Activated CD4-positive, alpha-beta T cell treated with anti-CD3 and anti-CD28 coated beads, Interleukin-2, amount 50 U/mL, for 16 hours (primary cell): ENCODE measurements at places on chromosomes 7 and 10.

DNA sequence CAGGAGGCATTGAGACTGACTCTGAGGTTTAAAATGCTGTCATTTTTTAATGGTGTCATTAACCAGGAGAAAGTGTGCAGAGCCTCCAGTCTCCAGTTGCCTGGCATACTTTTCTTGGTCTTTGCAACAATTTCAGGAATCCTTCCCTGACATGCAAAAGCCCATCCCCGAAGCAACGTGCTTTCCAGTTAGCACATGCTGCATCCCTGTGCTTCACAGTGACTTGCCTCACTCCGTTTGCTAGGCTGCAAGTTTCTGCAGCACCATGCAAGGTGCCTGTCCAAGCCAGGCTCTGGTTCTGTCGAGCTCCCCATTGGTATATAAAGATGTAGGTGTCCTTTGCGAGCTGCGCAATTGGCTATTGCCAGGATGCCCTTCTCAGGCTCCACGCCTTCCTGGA, 135.0 kb downstream of the GALNT17 start:
- no peak for DNase-seq

- DNase-seq, result no peak
These were observed 8.8 kb downstream of the FZD8 start for GRCh38 chr10:35633006-35633980.

- DNase-seq, result no peak
These were observed 62.9 kb upstream of the ZNF92 start for GRCh38 chr7:65310761-65311160.

DNA sequence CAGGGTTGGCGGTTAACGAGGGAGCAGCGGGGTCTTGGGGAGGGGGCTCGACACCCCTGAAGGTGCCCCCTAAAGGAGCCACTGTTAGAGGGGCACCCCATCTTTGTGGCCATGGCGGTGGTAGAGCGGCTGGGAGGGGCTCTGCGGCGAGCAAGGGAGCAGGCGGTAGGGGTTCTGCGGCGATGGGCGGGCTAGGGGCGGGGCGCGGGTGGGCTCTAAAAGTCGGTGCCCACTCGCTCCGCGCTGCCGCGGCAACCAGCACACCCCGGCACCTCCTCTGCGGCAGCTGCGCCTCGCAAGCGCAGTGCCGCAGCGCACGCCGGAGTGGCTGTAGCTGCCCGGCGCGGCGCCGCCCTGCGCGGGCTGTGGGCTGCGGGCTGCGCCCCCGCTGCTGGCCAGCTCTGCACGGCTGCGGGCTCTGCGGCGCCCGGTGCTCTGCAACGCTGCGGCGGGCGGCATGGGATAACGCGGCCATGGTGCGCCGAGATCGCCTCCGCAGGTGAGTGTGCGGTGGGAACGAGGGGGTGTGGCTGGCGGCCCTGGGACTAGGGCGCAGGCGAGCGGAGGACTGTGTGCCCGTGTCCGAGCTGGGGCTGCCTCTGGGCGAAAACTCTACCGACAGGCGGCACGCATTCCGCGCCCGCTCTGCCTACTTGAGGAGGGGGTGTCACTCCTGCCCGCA, at the start of gene MEST:
Gene MEST, plus strand, starts transcription at position 245 of the 682 bp plus-strand sequence. Its CDS starts 229 bp downstream, at position 474.
- DNase-seq, result no peak

DNA sequence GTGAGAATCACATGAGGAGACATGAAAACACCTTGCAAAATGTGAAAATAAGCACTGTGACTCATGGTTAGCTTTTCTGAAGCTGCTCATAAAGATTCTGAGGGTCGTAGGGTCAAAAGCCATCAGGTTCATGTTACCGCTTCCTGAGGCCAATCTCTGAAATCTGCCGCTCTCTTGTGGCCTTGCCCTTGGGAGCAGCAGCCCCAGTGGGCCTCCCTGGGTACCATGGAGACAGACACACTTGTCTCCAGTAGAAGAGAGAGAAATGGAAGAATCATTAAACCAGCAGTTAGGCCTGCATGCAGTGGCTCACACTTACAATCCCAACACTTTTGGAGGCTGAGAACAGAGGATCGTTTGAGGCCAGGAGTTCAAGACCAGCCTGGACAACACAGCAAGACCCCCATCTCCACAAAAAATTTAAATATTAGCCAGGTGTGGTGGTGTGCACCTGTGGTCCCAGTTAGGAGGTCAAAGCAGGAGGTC, 42.8 kb downstream of the NIPSNAP2 start:
- DNase-seq, result no peak

DNA sequence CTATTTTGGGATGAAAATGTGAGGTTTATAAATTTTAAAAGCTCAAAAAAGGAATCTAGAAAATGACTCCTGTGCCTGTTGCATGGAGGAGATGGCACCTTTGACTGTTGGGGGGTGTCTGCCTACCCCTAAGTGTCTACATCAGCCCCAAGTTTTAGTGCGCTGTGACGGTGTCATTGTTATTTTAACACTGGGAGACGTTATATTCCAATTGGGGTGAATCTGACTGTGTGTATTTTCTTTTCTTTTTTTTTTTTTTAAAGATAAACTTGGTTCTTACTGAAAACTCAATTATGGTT, 517 bp downstream of the SRGN start:
- no peak for DNase-seq

DNA sequence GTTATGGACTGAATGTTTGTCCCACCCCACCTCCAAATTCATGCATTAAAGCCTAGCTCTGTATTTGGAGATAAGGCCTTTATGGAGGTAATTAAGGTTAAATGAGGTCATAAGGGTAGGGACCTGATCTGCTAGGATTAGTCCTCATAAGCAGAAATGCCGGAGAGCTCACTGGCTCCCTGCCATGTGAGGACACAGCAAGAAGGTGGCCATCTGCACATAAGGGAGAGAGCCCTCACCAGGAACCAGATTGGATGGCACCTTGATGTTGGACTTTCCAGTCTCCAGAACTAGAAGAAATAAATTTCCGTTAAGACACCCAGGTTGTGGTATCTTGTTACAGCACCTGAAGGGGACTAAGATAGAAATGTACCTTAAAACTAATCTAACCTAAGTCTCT, 816.1 kb upstream of the C7orf33 start:
- DNase-seq, result no peak

DNA sequence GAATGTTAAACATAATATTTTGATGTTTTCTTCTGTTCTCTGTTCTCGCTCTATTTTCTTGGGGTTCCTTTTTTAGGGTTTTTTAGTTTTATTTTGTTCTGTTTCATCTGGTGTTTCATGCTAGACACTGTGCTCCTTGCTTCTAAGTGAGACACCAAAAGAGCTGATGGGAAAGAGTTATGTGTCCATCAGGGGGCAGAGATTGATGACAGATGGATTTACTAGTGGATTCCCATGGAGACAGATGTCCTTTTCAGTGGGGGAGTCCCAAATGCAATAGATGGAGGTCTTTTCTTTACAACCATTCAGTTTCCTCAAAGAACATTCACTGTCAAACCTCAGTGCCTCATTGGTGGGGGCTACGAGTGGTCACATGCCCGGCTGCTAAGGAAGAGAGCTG, 34.9 kb downstream of the PRTFDC1 start:
- no peak for DNase-seq

DNA sequence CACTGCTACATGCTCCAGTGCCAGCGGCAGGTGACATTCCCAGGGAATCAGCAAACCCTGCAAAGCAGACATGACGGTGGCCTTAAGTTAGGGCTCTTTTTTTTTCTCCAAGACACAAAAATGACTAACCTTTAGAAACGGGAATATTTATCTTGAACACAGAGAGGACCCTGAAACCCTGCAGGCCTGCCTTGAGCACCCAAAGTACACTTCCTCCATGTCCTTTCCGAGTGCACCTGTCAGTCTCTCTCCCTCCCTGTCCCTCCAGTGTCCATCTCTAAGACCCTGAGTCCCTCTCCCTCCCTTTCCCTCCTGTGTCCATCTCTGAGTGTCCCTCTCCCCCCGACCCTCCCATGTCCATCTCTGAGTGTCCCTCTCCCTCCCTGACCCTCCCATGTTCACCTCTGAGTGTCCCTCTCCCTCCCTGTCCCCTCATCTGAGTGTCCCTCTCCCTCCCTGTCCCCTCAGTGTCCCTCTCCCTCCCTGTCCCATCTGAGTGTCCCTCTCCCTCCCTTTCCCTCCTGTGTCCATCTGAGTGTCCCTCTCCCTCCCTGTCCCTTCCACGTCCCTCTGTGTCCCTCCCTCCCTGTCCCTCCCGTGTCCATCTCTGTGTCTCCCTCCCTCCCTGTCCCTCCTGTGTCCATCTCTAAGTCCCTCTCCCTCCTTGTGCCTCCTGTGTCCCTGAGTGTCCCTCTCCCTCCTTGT, 51.2 kb upstream of the CAMK2B start:
- no peak for DNase-seq

DNA sequence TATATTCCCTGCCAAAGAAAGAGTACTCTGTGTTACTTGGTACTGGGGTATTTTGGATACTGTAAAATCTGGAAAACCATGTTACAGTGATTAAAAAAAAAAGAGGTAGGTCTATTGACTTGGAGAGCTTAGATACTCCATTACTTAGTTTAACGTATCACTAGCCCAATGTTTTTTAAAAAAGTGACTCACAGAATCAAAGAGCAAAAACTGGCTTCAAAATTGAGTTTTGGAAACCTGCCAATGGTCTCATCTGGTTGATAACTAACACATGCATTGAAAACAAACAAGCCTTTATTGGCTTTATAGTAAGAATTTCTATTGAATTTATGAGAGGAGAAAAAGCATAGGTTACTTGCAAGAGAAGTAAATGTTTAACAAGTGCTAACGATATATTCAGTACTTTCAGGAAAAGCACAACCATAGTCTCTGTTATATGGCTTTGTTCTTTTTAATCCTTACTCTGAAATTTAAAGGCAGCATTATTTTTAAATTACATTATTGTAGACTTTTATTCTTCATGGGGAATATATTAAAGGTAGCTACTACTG, 563.3 kb upstream of the SORCS1 start:
- no peak for DNase-seq

GRCh38 chr10:88232029-88232895, 350.9 kb downstream of the RNLS start:
- no peak for DNase-seq

DNA sequence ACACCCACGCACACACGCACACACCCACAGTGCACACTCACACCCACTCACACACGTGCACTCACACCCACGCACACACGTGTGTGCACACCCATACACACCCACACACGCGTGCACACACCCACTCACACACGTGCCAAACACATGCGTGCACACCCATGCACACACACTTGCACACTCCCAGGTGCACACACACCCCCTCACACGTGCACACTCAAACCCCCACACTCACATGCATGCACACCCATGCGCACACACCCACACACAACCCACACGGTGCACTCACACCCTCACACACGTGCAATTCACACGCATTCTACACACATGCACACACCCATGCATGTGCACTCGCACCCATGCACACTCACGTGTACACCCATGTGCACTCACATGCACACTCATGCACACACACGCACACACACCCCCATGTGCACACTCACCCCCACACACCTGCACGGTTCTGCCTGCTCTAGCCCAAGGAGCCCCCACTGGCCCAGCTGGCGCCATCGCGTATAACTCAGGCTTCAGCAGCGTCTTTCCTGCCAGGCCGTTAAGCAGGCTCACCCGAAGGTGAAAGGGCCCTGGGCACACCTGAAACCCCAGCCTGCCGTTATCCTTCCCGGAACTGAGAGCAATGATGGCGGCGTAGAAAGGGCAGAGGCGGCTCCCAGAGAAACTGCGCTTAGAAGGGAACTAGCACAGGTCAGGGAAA, 63.9 kb upstream of the PDGFA start:
- DNase-seq, result no peak

- no peak for DNase-seq
These were observed 17.6 kb downstream of the TCAF1 start for GRCh38 chr7:143884241-143884968.

DNA sequence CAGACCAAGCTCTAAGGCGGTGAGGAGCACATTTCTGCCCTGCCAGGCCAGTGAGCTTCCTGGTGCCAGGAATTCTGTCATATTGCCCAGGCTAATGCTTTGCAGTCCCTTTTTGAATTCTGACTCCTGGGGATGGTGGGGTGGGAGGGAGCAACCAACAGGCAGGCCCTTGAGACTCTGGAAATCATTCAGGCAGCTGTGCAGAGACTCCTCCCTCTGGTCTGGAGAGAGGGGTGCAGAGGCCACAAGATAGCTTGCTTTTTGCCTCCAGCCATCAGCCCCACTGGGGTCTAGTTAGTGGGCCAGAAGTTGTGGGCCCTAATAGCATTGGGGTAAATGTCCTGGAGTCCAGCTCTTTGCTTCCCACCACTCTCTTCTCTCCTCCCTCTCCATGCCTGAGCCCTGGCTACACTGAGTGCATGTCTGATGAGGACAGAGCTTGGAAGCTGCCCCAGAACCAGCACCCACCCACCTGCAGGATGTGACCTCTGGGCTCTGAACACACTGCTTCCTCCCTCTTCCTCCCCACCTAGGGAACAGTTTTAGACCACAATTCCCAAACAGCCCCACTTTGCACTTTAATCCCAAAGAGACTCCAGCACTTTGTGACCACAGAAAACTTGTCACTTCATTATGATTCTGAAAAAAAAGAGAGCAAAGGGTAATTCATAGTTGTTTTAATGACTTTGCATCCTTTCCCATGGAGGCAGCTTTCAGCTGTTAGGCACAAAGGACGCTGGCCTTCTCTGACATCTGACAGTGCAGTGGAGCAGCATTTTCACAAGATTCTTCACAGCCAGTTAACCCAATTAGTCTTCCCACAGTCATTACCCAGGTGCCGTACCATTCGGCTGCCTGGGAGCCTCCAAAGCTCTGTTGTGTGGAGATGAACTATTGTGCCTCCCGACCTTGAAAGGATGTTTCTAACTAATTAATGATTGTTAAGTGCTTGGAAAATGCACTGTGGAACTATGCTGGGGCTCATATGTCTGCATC, 262.5 kb downstream of the TRIL start:
- no peak for DNase-seq

DNA sequence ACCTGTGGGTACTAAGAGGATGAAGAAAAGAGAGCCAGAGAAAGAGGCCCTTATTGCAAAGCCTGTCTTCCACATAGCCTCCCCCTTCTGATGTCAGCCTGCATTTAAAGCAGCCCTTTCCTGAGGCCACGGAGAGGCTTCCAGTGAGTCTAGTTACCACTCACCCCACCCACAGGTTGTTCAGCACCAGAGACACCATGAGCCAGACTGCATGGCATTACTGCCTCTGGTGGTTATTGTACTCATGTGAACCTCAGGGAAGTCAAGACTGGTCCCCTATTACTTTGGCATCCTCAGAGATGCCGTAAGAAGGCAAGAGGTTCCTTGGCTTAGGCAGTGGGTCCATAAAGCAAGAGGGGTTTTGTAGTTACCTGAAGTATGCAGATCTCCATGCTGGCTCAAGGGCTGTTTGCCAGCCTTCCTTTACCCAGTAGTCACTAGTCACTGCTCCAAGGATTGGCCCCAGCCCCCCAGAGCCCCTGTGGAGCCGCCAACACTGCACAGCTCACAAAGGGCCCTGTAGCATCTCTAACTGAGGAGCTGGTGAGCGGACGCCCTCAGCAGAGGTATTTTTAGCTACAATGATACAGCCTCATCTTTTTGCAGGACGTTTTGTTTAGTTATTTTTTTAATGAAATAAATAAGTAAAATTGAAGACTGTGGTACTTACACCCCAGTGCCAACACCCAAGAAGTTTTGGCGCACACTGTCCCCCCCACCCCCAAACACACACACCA, 20.7 kb downstream of the LRRC4 start:
- DNase-seq, result no peak

GRCh38 chr10:133393401-133394063, 425 bp upstream of the MTG1 start:
- no peak for DNase-seq
